ENCODE measurements at places on chromosomes 5 and 9.

GRCh38 chr5:2517451-2517850 is 234.0 kb downstream of the IRX2 start:
- no peak for DNase-seq

DNA sequence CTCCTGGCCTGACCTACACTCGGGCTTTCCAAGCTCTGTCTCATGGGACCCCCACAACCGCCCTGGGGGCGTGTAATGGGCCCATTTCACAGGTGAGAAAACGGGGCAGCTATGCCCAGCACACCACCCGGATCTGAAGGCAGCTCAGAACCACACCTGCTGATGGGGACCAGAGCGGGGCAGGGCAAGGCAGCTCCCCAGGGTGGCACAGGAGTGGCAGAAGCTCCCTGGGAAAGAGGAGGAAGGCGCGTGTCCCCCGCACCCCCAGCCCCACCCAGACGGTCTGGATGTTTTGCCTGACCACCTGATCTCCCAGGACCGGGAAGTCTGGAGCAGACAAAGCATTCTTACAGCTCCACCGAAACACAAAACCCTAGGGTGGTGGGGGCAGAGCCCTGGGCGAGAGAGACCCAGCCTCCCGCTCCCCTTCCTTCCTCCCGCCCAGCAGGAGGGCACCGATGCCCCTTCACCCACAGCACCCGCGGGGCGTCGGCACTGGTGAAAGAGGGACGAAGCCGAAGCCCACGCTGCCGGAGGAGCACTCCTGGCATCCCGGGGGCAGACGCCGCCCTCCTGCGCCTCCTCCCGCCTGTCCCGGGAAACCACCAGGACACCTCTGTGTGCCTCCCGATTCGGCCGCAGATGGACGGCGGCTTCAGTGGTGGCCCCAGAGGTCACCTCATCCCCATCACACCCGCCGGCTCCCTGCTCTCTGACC is 14.5 kb downstream of the NOTCH1 start:
- no peak for DNase-seq

- DNase-seq: no peak
Measured at GRCh38 chr9:93657331-93658111, 81.1 kb downstream of the PHF2 start.

DNA sequence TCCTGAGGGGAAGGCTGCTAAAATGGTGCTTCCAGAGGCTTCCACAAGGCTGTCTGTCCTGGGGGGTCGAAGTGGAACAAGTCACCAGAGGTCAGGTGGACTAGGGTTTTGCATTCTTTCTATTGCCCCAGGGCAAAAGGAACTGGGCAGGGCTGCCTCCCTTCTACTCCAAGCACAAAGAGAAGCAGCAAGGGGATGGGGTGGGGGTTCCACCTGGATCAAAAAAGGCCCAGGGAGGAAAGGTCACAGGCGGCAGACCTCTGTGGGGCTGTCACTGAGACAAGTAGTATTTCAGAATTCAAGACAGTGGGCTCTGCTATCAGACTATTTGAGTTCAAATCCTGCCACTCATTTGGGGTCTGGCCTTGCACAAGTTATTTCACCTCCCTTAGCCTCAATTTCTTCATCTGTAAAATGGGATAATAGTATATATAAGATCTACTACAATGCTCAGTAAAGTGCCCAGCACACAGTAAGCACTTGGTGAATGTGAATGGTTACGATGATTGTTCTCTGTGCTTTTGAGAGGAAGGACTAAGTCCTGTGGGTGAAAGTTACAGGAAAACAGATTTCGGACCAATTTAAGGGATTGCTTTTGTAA is 1.9 kb upstream of the ARSI start:
- DNase-seq: no peak

- DNase-seq: no peak
Measured at GRCh38 chr5:115895821-115896220, 54.1 kb downstream of the AP3S1 start.

DNA sequence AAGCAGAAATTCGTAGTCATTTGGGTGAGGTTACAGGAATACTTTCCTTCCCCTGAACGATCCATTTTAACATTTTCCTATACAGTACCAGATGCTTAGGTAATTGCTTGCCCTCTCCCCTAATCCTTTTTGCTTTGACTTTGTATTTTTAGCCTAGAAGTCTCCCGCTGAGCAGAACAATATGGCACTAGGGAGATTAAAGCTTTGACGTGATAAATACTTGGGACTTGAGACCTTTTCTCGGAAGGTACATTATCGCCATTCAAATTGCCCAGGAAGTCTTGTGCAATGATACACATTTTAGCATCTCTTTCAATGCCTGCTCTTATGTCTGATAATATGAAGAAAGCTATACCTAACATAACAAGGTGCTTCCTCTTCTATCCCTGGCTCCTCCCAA is 22.9 kb upstream of the SPATA31C2 start:
- no peak for DNase-seq

DNA sequence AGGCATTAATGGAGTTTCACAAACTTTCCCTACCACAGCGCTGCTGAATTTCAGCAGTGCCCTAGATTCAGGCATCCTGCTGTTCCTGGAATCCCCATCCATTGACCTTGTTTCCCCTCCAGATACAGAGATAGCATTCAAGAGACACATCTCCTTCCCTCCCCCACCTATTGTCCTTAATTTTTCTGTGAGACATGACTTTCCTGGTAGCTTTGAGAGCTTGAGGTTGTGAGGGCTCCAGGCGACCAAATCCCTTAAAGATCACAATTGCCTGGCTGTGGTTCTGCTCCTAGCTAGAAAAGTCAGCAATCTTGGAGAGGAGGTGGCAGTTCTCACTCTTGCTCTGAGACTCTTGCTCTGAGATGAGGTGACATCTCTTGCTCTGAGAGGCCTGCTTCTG is 48.0 kb downstream of the PRR16 start:
- no peak for DNase-seq

- peak; percentile 19 for DNase-seq
Measured at GRCh38 chr9:137029058-137029936, 1.3 kb upstream of the ABCA2 start.

GRCh38 chr5:150582241-150583109 is 58.0 kb upstream of the SYNPO start:
- DNase-seq: peak; percentile 23

DNA sequence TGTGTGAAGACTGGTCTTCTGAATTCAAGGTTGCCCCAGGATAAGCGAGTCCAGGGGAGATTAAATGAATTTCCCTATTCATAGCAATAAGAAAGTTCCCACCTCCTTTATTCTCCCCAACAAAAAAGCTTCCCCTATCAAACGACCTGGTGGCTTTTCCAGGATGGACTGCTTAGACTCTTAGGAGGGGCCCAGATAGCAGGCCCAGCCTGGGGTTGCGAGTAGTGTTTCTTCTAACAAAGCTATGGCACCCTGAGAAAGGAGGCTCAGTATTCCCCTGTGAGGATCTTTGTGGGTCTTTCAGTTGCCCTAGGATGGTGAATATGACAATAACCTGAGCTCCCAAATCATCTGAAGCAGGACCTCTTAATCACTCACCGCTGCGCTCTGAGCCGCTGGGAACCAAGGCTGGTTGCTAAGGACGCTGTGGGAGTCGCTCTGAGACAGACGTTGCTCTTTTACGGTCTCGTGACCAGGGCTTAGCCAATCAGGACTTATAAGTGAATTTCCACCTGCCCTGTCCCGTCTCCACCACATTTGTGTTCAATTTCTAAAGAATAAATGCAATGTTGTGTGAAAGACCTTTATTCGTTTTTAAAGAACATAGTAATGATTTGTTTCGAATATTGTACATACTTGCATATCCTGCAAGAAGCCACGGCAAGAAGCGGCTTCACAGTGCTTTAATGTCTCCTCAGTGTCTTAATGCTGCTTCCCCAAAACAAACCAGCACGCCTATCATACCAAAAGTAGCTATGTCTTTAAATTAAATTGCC is at the start of gene TMEM232:
Gene TMEM232, minus strand, starts transcription at position 423 of the 776 bp plus-strand sequence. CDS start 59,319 bp downstream, outside the sequence.
- peak; percentile 48 for DNase-seq

- no peak for DNase-seq
Measured at GRCh38 chr5:111398013-111398412, 114.3 kb downstream of the STARD4 start.

DNA sequence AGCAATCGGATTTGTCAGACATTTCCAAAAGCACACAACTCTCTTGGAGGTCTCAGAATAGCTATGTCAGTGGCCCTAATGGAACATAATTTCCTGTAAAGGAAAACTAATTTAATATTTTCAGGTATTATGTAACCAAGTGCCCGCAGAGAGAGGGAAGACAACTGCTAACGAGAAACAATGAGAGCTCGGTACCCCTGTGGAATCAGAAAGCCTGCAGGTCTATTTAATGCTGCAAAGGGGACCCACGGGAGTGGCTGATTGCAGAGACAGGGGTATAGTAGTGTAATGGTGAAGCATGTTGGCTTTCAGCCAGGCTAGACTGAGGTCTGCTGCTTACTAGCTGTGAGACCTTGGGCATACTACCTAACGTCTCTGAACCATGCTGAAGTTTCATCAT is 508.1 kb upstream of the BRINP1 start:
- DNase-seq: no peak

DNA sequence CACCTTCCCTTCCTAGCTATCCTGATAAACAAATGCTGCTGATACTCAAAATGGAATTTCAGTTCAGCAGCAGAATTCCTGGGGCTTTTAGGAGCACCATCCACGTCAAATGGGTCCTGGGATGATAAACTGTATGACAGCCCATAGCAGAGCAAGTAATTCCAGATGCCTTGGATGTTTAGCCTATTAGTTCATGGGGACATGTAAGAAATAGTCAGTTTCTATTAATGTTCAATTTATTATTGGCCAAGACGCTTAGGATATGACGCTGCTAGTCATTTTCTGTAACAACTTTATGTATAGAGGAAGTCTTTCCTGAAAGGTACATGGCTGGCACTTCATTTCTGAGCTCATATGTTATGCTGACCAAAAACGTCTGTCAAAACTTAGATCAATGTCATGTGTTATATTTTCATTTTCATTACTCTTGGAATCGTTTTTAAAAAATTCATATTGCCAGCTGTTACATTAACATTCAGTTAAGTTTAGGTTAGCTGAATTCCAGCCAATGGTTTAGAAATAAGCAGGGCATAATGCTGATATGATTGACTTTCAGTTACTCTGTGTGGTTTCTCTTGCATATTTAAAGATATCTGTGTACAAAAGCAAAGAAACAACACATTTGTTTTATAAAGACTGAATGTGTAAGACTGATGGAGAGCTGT is 243.8 kb downstream of the CSNK1G3 start:
- no peak for DNase-seq

- DNase-seq: no peak
Measured at GRCh38 chr5:53819482-53819881, 259.0 kb downstream of the NDUFS4 start.

DNA sequence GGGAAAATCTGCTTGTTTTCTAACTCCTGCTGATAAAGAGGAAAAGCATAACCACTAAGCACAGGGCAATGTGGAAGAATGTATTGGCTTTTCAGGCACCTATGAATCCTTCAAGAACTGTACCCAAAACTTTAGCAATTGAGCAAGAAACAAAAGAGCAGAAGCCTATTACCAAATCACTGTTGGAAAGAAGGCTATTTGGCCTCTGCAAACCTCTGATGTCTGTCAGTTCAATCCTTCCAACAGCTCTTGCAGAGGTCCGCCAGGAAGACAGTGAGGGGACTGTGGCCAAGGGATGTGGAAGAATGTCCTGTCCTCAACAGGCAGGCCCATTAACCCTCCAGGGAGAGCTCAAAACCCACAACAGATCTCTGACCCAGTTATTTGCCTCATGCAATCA is 328.6 kb downstream of the ENC1 start:
- no peak for DNase-seq

DNA sequence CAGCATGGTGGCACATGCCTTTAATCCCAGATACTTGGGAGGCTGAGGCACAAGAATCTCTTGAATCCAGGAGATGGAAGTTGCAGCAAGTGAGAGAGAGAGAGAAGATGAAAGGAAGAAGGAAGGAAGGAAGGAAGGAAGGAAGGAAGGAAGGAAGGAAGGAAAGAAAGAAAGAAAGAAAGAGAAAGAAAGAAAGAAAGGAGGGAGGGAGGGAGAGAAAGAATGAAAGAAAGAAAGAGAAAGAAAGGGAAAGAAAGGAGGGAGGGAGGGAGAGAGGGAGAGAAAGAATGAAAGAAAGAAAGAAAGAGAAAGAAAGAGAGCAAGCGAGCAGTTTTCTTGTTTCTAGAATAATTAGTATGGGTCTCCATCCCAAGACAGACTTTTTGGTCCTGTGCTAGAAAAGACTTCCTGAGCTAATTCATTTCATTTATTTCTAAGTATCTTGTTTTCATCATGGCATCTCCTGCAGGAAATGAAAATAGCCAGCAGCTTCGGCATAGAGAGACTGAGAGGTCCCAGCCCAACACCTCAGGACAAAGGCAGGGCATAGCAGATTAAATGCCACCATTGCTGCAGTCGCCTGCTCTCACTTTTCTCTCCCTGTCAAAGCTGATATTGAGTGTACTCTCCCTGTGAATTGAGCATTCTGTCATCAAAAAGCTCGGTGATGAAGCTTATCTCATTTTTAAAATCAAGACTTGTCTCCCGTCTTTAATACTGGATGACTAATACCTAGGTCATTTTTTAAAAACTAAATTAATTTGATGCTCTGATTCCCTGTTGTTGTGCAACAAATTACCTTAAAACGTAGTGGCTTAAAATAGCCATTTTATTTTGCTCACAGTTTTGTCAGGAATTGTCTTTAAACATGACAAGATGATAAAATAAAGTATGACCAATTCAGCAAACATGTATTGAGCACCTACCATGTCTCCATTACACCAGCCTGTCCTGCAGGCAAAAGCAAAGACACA is 91.8 kb upstream of the ADRA1B start:
- no peak for DNase-seq

- DNase-seq: no peak
Measured at GRCh38 chr9:89579741-89580385, 24.9 kb upstream of the GADD45G start.

DNA sequence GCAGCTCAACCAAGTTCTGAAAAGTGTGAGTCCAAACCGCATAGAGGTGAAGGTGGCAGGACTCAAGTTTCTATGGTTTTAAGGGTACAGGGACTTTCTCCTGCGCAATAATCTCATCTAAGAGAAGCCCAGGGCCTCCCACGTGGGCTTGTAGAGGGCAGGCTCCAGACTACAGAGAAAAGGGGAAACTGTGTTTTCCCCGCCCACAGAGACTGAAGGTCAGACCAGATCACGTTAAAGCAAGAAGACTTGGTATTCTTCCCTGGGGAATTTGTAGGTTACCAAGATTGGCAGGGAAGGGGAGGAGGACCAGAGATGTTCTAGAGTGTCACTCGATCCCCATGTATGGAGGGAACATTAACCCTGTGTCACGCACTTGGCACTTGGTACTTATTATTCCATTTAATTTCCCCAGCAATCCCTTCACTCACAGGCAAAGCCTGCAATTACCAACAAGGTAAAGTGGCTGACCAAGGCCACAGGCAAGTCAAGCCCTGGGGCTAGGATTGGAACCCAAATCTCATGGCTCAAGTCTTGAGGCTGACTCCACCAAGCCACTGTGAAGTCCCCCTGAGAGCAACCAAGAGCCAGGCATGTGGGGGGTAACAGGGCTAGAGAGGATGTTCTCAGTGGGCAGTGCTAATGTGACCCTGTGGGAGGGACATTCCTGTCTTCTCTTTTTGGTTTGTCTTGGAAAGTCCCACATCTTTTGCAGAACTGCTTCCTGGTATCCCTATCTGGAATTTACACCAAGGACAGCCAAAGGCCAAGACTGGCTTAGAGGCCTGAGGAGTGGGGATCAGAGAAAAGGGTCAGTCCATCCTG is 18.3 kb upstream of the NEK6 start:
- DNase-seq: no peak
